ENCODE measurements at places on chromosomes 1 and 21. TPM values are rescaled to one million over a fixed set of nuclear protein-coding genes. Genes with fewer than 3 reads are reported as not detected.

TMEM63A gene
- total RNA-seq, result 1.2 TPM

CD52 gene
- total RNA-seq, result not detected

VAV3 gene
- total RNA-seq, result under 0.01 TPM

SERTAD4 gene
- total RNA-seq, result 4.7 TPM

FCGR3B gene
- not detected for total RNA-seq

KRTAP10-2 gene
- not detected for total RNA-seq

PALMD gene
- total RNA-seq, result not detected

GPATCH2 gene
- total RNA-seq, result 20.4 TPM

RGS1 gene
- not detected for total RNA-seq

ZNF692 gene
- 20.6 TPM for total RNA-seq

WDR64 gene
- total RNA-seq, result 1.2 TPM

NSUN4 gene
- 26.6 TPM for total RNA-seq

S100B gene
- total RNA-seq, result not detected

LAMC2 gene
- total RNA-seq, result 1,917 TPM

GNG4 gene
- total RNA-seq, result 2.4 TPM

TFAP2E gene
- total RNA-seq, result 0.76 TPM

RXRG gene
- not detected for total RNA-seq
